ENCODE measurements at places on chromosomes 13 and 19.
A peak's percentile ranks its signal among the peaks of the same experiment; 100 is the strongest.

DNA sequence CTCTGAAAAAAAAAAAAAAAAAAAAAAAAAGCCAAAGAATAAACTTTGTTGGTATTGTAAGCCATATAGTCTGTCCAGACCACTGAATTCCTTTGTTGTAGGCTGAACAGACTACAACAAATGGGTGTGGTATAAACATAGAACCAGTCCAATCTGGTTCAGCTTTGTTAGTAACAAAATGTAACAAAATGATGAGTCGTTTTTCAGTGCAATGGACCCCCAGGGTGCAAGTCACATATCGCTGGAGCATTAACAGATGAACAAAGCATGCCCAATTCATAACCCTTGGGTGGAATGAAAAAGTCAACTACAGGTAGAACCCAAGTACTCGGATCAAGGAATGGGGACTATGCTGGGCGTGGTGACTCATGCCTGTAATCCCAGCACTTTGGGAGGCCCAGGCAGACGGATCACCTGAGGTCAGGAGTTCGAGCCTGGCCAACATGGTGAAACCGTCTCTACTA, 13.6 kb upstream of the FCHO1 start:
- peak; percentile 21 for DNase-seq

- DNase-seq = peak; percentile 21
Observed at GRCh38 chr13:73303851-73304250, 245.0 kb downstream of the KLF5 start.

DNA sequence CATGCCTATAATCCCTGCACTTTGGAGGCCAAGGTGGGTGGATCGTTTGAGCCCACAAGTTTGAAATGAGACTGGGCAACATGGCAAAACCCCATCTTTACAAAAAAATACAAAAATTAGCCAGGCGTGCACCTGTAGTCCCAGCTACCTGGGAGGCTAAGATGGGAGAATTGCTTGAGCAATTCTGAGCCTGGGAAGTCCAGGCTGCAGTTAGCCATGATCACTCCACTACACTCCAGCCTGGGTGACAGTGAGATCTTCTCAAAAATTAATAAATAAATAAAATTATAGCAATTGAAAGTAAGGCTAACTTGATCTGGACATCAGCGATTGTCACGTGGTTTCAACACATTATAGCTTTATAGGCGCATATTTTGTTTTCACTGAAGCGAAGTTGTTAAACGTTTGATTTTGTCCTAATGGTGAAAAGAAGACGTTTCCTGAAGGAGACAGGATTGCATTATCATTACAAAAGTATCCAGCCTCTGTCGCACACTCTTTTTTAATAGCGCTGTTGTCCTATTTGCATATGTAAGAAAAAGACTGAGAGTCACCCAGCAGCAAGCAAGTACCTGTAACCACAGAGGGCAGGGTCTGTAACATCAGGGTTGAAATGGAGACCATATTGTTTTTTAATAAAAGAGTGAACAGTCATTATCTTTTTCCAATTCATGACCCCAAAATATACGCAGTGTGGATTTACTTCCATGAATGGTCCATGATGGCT, 335.7 kb downstream of the DCT start:
- no peak for DNase-seq

GRCh38 chr13:36814465-36814864, 4.6 kb upstream of the RFXAP start:
- no peak for DNase-seq

- DNase-seq = peak; percentile 45
Observed at GRCh38 chr13:30907121-30907861, 1.2 kb downstream of the MEDAG start.

DNA sequence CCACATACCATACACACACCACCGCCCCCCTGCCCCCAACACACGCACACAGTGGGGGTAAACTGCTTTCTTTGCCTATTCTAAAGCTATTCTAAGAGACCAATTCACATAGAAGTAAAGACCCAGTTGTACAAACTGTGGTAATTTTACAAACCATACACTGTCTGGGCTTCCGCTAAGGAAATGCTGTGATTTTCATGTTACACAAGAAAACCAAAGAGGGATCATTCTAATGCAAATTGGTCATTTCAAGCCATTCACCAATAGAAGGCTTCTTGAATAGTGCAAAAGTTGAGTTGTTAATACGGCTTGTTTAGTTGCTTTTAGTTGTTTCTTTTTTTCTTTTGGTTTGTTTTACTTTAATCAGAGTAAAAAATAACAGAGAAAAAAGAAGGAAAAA, 202.8 kb downstream of the EFNB2 start:
- DNase-seq = no peak

- DNase-seq = no peak
Observed at GRCh38 chr19:14119146-14119545, 1.6 kb upstream of the PRKACA start.

GRCh38 chr13:24146961-24147569, 13.5 kb upstream of the SPATA13 start:
- DNase-seq = no peak

- DNase-seq = no peak
Observed at GRCh38 chr13:41127701-41128100, 4.9 kb downstream of the KBTBD6 start.

DNA sequence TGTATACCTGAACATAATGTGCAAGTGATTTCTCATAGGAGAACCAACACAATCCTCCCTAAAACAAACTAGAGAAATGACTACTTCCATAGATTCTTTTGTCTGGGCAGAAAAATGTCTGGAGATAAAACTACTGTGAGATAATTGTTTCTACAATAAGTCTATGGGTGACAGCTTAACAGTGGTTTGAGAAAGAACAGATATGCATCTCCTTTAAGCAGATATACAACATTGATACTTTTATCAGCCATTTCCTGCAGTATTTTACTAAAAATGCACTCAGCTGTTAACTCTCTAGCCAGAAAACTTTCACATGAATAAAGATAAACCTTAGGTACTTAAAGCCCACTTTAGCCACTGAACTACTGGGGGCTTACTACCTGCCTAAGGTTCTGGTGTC, 1132.4 kb downstream of the EFNB2 start:
- no peak for DNase-seq

DNA sequence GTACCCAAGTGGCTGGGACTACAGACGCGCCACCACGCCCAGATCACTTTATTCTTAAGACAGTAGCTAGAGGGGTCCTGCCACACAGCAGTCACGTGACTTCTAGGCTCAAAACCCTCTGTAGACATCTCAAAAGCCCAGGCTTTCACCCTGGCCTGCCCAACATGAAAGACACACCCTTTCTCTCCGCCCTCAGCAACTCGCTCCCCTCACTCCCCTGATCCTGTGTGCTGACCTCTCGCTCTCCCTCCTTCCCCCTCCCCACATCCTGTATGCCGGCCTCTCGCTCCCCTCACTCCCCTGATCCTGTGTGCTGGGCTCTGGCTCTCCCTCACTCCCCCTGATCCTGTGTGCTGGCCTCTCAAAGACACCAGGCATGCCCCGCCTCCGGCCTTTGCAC, 77.4 kb downstream of the SLC15A1 start:
- no peak for DNase-seq

GRCh38 chr13:43537124-43537523, 249.6 kb downstream of the ENOX1 start:
- DNase-seq = no peak

DNA sequence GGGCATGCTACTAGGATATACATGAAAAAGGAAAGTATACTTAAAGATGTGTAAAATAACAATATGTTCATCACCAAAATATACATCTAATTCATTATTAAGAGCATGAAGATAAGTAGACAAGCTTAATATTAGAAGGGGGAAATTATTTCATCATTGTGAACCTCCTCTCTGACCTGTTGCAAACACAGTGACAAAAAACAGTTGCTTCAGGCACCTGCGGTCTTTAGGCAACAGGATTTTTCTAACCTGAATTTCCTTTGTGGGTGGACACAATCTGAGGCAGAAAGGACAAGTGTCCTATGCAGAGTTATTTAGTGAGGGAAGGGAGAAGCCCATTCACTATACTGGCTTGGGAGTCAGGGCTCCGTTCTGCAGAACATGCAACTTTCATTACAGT, 6.3 kb downstream of the FREM2 start:
- DNase-seq = no peak

- peak; percentile 95 for DNase-seq
Observed at GRCh38 chr13:44237276-44237767, 136.3 kb upstream of the SERP2 start.

DNA sequence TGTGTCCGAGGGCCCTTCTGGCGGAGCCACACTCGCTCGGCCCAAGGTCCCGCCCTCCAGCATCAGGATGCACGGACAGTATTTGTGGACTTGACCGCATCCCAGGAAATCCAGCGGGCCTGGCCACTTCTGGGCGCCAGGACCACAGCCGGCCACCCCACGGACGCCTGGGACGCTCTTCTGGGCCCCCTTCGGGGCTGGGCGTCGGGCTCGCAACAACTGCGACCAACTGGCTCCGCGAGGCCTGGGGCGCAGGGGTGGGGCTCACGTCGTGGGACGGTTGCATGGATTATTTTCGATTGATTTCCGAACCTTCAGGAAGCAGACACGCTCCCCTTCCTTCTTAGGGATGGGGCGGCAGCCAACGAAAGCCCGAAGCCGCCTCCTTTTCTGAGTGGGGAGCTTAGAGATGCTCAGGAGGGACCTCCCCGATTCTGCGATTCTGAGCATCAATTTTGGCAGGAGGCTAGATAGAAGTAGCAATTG, 521 bp upstream of the NUP58 start:
- no peak for DNase-seq

DNA sequence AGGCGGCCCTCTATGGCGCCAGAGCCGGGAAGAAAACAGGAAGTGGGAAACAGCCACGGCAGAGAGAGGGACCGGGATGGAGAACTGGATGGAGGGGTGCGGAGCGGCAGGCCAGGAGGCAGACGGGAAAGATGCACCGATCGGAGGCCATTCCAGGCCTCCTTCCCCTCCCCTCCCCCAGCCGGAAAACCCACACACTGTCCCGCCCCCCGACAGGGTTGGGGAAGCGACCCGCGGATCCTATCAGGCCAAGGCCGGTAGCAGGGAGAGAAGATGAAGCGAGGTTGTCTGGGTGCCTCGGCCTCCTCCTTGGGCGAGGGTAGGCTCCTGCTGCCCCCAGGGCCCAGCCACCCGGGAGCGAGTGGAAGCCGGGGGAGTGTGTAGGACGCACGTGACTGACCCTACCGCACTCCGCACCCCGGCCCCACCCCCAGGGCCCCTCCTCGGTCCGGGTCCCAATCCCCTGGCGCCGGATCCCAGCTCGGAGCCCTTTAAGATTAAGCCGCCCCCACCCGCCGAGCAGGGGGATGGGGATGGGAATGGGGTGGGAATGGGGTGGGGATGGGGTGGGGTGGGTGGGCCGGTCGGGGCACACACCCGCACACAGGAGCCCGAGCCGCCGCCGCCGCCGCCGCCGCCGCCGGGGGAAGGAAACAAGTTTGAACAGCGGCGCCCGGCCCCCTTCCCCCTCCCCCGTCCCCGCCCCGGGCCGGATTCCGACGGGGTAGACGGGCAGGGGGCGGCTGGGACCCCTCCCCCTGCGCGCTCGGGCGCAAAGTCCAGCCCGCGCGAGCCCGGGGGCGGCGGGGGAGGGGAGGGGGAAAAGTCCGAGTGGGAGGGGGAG, 1.5 kb downstream of the ERF start:
- DNase-seq = peak; percentile 28

- DNase-seq = no peak
Observed at GRCh38 chr13:27559719-27560118, 60.6 kb downstream of the LNX2 start.

DNA sequence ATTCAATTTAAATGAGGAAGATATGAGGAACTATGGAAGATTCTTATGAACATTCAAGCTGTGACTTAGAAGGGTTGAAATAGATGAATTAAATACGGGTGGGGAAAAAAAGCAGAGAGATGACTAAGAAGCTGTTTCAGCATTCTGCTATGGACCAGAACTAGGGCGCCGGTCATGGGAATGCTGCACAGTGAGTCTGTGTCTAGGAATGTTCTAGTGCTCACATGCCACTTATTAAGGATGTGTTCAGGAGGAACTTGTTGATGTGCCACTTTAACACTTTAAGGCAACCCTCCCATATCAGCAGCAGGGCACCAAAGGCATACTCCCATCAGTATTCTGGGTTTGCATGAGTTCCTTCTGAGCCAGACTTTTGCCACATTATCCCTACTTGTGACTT, 152.1 kb downstream of the POSTN start:
- DNase-seq = peak; percentile 94

DNA sequence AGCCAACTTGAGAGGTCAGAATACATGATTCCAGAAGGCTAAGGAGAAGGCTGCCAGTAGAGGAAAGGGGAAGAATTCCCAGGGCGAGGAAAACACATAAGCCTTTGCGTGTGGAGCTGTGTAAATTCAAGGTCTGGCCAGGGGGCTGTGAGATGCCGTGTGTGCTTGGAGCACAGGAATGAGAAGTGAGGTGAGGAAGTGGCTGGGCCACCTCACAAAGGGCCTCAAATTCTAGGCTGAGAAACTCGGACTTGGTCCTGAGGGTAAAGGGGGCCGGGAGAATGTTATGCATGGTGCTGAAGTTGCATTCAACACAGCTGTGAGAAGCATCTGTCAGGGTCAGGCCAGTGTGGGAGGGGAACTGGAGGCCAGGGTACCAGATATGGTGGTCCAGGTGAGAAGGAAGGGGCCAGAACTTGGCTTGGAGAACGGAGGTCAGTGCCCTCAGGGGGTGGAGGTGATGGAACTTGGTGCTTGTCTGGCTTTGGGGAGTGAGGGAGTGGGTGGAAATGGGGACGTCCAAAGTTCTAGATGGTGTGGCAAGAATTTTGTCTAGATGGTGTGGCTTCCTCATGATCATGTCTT, 4.9 kb upstream of the ZNF580 start:
- DNase-seq = no peak

DNA sequence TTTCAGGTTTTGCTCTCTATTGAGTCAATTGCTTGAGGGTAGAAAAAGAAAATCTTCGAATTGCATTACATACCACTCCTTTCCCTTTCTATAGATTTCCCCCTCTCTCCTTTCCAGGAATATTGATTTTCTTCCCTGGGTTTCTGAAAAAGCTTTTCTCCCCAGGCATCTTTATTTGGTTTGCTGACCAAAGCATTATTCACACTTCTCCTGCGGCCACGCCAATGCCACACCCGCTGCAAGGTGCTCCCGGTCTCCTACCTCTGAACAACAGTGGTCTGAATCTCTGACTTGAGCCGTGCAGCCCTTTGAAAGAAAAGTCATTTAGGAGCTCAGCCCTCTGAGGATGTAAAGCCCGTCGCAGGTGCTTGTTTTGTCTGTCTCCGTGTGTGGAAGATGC, 350.9 kb upstream of the TMTC4 start:
- DNase-seq = no peak

GRCh38 chr13:72823724-72824123, 41.8 kb downstream of the PIBF1 start:
- no peak for DNase-seq

DNA sequence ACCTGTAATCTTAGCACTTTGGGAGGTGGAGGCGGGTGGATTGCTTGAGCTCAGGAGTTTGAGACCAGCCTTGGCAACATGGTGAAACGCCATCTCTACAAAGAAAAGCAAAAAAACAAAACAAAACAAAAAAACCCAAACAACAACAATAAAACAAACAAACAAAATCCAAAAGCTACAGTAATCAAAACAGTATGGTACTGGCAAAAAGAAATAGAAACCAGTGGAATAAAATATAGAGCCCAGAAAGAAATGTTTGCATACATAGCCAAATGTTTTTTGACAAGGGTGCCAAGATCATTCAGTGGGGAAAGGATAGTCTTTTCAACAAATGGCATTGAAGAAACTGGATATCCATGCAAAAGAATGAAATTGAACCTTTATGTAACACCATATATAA, 11.5 kb downstream of the CEACAM1 start:
- DNase-seq = no peak

All from astrocyte of the spinal cord (primary cell).